ENCODE measurements at places on chromosomes 7 and 10.

- DNase-seq, result no peak
Observed at GRCh38 chr10:128102480-128103228, 23.6 kb downstream of the MKI67 start.

- DNase-seq, result no peak
Observed at GRCh38 chr10:7193369-7193768, 217.5 kb downstream of the SFMBT2 start.

GRCh38 chr10:51313773-51314478 lies 239.6 kb downstream of the PRKG1 start:
- no peak for DNase-seq

DNA sequence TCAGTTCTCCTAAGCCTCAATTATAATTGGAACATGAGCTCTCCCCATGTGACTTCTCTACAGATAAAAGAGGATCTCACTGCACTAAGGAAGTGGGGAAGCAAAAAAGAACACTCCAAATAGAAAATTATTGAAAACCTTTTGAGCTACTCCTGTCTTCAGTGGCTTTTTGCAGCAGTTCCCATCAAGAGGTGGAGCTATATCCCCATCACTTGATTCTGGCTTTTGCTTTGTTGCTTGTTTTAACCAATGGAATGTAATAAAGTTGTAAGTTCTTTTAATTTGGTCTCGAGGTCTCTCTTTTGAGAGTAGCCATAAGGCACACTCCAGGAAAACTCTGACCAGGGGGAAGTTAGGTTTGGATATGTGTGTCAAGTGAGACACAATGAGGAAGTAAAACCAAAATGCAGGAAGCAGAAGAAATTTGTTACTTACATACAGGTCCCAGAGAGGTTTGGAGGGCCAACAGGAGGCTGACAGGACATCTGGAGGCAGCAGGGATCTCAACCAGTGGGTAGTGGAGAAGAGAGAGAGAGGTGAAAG lies 569.4 kb downstream of the HTR7 start:
- no peak for DNase-seq

- no peak for DNase-seq
Observed at GRCh38 chr7:135825406-135825805, 76.8 kb upstream of the FAM180A start.

DNA sequence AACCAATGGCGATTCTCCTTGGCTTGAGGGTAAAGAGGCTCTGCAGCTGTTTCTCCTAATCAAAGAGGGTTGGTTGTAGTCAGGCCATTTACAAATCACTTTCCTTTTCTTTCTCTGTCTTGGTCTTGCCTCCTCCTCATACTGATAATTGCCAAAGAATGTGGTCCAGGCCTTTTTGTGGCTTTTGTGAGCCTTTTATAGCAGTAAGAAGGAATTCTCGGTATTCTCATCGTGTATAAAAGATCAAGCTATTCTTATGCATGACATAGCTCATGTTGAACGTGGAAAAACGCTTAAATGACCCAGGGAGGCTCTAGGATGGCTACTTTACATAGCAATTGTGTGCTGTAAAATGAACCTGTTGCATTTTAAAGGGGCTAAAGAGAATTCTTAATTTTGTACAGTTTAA lies 62.6 kb downstream of the RBM20 start:
- no peak for DNase-seq

DNA sequence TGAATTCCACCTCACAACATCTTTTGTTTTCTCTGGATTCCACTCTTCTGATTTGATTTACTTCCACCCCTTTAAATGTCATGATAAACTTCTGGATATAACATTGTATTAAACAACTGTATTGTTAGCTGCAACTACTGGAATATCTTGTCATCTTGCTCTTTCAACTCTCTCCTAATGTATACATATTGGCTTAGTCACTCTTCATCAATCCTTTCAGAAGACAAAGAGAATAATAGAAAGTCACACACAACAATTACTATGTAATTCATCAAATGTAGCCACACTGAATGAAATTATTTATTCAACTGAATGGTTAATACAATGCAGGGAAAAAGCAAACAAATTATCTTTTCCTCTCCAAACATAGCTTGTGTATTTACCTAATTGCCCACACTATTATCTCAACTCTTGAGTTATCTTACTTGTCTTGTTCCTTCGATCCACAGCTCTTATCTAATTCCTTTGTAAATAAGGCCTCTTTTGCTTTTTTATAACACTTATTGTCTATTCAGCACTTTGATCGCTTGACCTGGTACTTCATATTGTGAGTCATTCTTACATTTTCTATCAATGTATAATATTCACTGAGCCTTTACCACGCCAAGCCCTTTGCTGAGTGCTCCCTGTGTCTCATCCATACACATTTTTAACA lies 16.7 kb downstream of the SEMA3A start:
- no peak for DNase-seq

- no peak for DNase-seq
Observed at GRCh38 chr7:94348142-94348541, 46.6 kb upstream of the COL1A2 start.
